ENCODE measurements at places on chromosomes 4 and X.

DNA sequence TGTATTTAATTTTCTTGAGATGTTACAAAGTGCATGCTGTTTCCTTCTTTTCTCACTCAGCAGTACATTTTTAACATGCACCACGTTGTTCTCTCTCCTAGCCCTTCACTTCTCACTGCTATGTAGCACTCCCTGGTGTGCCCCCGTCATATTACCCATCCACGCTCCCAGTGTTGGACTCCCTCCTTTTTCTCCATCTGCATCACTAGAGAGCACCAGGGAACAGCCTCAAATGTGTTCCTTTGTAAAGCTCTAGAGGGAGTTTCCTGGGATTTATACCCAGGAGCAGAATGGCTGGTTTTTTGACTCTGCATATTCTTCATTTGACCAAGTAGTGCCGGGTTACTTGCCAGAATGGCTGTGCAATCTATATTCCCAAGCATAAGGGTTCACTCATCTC lies 240.3 kb upstream of the ANXA3 start:
- no peak for DNase-seq

DNA sequence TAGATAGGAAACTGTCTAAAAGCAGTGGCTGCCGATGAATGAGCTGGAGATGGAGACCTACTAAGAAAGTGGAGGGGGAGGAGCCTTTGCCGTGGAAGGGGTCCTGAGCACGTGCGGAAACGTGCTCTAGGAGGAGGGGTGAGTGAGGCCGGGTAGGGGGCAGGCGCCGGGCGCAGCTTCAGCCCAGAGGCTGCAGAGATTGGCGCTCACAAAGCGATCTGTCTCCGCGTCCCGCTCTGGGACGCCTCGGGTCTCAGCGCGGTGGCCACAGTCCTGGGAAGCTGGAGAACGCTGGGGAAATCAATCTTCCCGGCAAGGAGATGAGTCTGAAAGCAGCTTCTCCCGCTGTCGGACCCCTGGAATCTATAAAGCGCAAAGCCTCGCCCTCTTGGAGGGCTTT lies 444 bp upstream of the ARHGAP6 start:
- peak; percentile 24 for DNase-seq

DNA sequence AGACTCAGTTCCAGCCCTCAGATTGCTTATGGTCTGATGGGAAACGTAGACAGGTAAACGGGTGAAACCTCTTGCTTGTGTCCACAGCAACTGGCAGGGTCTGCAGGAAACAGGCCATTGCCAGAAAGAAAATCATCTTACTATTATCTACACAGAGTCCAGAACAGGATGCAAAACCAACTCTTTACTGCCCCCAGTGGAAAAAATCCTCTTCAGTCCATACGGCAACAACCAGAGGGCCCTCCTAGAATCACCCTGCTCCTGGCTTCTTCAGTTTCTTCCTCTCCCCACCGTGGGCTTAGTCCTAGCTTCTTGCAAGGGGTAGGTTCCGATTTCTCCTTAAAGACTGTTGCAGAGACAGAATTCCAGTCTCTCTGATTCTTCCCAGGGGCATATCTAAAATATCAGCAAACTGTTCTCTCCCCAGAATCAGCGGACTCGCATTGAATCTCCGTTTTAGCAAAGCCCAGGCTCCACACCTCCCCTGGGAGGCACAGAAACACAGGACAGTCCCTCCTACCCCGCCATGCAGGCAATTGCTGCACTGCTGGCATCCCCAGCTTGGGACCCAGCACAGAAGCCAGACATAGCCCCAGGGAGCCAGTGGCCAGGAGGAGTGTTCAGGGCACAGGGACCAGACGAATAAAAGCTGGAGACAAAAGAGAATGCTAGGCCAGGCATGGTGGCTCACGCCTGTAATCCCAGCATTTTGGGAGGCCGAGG lies 41.0 kb upstream of the SH3RF1 start:
- DNase-seq = peak; percentile 14

DNA sequence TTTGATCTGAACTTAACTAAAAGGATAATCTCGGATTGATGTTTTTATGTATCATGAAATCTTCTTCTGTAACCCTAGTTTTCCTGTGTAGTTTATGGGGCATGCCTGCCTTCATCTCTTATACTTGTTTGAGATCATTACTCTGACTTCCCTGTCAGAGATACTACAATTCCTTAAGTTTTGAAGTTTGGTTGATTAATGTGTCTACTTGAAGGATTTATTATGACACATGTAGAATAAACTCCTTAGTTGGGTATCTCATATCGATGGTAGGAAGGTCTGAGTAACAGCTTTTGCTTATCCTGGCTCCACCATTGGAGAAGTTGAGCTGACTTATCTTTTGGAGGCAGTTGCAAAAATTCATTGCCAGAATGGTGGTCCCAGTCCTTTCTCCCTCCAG lies 46.7 kb downstream of the WWC2 start:
- DNase-seq = no peak

- peak; percentile 76 for DNase-seq
Measured at GRCh38 chr4:84498935-84499623, at the start of gene NKX6-1. NKX6-1 (minus strand) TSS chr4:84499292; CDS start chr4:84498228, 1,064 bp downstream.

DNA sequence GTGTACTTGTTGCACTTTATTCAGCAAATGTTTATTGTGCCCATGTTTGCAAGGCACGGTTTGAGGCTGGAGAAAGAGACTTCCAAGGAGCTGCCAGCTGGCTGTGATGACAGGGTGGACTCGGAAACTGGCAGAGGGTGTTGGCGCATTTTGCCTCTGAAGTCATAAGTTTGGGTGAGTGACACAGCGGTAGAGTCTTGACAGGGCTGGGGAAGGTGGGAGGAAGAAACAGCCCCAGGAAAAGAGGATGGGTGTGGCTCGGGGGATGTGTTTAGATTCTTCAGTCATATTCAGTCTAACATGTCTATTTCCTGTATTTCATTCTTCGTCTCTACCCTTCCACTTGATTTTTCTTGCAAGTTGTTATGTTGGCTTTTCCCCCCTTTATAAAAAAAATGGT lies 77.0 kb upstream of the STOX2 start:
- no peak for DNase-seq

DNA sequence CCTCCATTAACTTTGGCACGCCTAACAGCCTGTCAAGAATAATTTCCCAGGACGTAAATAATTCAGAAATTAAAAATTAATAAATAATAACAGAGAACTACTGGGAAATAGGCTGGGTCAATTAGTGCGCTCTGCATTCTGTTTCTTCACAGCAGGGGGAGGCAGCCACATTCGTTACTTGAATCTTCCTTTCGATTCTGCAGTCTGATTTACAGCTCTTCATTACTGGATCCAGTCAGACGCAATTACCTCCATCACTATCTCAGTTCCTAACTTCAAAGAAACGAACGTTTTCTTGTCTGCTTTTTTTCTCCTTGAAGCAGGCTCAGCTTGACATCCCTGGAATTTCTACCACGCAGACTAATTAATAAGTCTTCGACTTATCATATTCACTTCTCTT lies 9.0 kb upstream of the RPL34 start:
- no peak for DNase-seq

DNA sequence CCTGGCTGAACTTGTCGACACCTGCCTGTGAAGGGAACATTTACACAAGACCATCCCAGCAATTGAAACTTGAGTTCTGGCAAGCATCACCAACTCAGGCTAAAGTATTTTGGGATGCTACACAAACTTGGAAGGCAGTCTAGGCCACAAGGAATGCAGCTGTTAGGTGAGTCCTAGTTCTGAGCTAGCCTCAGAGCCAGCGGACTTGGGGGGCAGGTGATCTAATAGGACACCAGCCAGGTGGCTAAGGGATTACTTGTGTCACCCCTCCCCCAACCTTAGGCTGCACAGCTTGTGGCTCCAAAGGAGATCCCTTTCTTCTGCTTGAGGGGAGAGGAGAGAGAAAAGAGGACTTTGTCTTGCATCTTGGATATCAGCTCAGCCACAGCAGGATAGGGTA lies 62.3 kb upstream of the DKK2 start:
- no peak for DNase-seq

DNA sequence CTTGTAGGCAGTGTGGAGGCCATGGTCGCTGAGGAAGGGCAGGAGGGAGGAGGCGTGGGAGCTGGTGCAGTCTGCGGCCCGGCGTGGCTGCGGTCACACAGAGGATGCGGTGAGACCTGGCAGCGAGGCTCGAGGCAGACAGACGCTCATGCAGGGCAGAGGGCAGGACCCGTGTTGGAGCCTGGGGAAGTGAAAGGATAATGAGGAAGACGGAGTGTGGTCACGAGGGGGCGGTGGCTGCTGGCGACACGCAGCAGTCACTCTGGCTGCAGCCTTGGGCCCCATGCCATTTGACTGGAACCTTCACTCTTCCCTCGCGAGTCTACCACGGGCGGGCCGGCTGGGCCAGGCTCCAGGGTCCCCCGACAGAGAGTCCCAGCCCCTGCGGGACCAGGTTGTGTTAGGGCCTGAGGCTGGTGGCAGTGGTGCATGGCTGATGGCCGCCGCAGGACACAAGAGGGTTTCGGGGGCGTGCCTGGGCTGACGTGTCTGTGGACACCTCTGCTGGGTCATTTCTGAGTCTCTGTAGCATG lies 68.8 kb upstream of the HGFAC start:
- DNase-seq = no peak

DNA sequence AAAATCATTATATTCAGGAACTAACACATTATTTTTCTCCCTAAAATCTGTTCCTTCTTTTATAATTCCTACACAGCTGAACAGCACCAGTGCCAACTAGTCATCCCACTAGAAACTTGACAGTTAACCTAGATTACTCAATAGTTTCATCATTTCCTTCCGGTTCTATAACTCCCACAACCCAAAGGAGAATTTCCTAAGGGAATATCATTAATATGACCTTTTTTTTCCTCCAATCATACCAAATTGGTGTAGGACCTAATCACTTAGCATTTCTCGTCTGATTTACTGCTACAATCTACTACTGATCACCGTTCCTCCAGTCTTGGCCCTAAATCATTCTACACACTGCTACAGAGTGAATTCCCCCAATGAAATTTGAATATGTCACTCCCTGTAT lies 45.9 kb downstream of the WDFY3 start:
- no peak for DNase-seq

- DNase-seq = peak; percentile 8
Measured at GRCh38 chrX:107537815-107538214, 88.4 kb downstream of the FRMPD3 start.

- DNase-seq = no peak
Measured at GRCh38 chr4:127936974-127937373, 28.0 kb downstream of the MFSD8 start.

DNA sequence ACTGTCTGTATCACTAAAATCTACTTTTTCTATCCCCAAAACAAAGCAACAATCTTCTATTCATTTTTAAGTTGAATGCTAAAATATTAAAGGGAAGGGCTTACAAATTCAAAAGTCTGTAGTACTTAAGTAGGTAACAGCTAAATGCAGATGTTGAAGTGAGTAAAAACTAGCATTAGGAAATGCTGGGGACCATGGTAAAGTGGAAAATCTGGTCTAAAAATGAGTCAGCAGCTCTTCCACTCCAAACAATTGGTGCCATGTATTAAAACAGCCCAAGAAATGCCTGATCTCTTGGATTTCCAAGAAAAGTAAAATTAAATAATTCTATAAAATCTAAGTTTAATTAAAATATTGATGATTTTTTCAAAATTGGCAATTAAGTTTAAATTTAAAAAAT lies 73.3 kb upstream of the PPP3CA start:
- no peak for DNase-seq

DNA sequence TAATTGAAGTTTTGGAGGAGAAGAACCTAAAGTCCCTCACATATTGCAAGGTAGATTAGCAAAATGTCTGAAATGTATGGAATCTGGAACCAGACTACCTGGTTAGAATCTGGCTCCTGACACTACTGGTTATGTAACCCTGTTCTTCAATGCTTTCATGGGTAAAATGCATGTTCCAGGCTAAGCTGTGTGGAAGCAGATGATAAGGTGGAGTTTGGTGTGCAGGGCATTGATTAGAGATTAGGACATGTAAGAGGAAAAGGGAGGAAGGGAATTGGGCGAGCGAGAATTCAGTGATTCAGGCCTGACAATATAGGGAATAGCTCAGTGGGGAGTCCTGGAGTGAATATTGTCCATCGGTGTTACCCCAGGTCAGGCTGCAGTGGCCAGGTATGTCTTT lies 165.8 kb upstream of the SFRP2 start:
- no peak for DNase-seq

DNA sequence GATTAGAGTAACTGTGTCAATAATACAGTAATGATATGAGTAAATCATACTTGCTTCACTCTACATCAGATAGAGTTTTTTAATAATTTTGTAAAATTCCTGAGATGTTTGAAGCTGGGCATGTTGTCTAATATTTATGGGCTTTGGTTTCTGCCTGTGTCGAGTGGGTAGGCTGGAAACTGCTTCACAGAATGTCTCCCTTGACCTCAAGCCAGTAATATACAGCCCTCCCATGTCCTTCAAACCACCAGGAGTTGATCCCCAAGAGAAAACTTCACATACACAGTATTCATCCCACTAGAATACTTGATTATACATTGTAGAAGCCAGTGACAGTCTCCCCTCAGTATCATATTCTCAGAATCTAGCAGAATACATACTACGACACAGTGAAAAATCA lies 284.8 kb upstream of the TENM3 start:
- DNase-seq = no peak

- DNase-seq = peak; percentile 65
Measured at GRCh38 chrX:53441531-53442321, 7.6 kb upstream of the HSD17B10 start.

DNA sequence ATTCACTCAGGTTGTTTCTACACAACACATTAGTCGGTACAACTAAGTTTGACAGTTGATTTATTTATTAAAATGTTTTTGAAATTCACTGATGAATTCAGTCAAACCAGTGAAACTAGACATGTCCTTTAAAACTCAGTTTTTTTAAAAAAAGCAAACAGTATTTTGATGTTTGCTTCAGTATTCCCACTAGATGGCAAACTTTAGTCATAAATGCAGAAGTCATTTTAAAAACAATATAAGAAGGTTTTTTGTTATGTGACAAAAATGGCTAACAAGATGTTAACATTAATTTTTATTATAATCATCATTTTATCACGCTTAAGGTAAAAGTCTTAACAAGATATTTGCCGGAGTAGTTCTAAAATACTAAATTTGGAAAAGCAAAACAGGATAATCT lies 1337.8 kb upstream of the DIAPH2 start:
- no peak for DNase-seq

- no peak for DNase-seq
Measured at GRCh38 chrX:110163488-110163887, 154.4 kb downstream of the AMMECR1 start.

DNA sequence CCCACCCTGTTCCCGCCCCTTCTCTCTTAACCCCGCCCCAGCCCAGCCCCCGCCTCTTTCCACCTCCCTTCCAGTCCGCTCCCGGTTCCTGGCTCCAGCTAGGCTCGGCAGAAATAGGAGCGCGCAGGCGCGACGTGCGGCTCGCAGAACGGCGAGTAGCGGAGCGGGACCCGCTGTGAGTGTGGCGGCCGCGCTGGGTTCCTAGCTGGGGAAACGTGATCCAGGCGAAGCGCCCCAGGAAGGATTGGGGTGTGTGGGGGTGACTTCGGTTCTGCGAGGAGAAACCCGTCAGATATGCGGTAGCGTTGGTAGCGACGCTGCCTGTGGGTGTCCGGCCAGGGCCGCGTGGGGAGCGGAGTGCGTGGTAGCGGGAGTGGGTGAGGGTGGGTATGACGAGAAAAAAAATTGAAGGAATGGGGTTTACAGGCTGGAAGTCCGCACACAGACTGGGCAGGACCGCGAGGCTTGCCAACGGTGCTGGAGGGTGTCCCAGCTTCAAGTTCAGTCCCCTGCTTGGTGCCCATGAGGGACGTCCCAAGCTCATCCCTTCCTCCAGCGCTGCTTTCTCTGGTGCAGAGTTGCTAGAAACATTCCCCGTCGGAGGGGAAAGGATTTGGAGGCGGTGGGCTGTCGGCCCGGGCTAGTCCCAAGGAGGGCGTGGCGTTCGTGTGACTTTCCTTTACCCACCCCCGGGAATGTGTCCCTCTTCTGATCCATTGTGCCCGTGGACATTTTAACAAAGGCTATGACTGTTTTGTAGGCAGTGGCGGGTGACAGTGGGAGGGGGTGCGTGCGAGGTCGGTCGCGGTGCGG lies at the start of gene PRRG1:
TSS of gene PRRG1 (plus strand) at position 144 of the 813 bp plus-strand sequence. CDS start 56,886 bp downstream, outside the sequence.
- peak; percentile 61 for DNase-seq
